ENCODE measurements at places on chromosomes 13 and 19. TPM values are rescaled to one million over a fixed set of nuclear protein-coding genes. Genes with fewer than 3 reads are reported as not detected.

DNA sequence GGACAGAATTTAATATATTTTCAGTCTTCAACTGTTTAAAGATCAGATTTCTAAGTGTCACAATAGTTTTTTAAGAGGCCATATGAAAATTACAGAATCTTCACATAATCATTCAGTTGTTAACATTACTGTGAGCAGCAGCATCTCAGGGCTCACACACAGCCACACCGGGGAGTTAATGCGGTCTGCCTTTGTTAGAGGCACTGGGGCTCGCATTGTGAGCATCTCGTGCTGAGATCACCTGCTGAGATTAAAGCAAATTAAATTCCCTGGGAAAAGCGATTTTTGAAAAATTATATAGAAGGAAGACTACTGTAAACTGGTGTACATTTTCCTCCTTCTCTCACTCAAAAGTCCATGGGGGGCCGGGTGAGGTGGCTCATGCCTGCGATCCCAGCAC lies 16.6 kb downstream of the GPR12 start:
- DNase-seq, result no peak

DNA sequence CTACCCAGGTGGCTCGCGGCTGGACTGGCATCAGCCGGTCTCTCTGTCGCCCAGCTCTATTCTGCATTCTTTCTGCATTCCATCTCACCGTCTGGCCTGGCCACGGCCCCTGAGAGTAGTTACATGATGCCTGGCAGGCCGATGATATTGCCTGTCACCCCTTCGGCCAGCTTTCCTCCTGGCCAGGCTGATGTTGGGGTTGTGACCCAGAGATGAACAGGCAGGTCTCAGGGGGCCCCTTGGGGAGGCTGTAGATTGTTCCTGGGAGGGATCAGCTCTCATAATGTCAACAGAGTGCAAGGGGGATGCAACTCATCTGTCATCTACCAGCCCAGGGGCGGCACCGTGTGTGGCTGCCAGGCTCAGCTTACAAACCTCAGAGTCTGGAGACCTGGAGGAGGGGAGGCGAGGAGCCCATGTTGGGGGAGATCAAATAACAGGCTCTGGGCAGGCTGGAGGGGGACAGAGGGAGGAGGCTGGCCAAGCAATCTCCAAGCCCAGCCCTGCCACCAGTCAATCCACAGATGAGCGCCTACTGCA lies 13.6 kb upstream of the FBXO17 start:
- no peak for DNase-seq

- no peak for DNase-seq
Observed at GRCh38 chr19:2579678-2580280, 103.9 kb downstream of the GADD45B start.

DNA sequence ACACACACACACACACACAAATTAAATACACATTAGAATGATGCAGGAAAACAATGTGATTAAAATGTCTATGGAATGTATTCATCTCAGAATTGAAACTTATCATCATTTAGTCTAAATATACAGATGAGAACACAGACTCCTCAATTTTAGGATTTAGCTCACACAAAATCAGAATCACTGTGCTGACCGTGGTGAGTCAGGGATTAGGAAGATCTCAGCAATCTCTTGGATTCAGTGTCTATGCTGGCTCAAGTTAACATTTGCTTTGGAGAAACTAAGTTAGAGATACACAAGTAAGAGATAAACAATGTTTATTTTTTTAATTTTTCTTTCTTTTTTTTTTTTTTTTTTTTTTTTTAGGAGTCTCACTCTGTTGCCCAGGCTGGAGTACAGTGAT lies 323.6 kb downstream of the KLF12 start:
- no peak for DNase-seq

DNA sequence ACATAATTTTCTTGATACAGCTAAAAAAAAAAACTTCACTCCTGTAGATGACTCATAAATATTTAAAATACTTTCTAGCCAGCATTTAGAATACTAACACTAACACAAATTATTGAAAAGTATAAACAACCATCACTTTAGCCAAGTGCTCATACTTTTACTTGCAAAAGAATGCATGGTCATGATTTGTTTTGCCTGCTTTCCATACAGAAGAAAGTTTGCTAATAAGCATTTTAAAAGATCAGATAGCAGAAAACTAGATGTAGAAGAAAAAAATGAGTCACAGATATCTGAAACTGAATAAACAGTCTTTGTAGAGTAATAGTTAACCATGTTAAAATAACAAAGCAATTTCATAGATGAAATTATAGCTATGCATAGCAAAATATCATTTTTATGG lies 2280.4 kb upstream of the PCDH20 start:
- DNase-seq, result no peak

- DNase-seq, result no peak
Observed at GRCh38 chr13:98267080-98267912, 90.2 kb upstream of the RNF113B start.

DNA sequence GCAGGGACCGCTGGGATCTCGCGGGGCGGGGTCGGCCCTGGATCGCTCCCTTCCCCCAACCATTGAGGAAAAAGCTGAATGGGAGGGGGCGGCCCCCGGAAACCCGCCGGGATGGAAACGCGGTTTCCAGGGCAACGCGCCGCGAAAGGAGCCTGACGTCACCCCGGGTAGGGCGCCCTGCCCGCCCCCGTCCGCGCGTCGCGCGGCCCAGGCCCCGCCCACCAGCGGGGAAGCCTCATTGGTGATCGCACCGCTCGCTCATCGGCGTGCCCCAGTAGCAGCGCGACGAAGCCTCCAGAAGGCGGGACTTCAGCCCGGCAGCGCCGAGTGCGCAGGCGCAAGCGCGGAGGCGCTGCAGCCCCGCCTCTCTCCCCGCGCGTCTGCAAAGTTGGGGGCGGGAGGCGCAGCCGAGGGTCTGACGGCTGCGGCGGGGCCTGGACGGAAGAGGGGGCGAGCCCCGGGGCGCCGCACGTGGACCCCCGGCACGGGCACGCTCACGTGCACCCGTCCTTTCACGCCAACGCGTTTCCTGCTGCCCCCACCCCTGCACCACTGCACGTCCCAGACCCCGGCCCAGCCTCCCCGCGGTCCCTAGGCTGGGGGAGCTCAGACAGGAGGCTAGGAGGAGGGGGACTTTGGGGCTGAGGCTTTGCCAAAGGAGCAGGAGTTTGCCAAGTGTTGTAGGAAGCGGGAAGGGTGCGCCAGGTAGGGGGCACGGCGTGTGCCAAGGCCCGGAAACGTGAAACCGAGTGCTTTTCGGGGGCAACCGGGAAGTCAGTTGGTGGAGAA lies 8.2 kb upstream of the CIRBP start:
- DNase-seq, result peak; percentile 94

The ACER1 gene
- 2.6 TPM for total RNA-seq

The CGB2 gene
- total RNA-seq, result not detected

DNA sequence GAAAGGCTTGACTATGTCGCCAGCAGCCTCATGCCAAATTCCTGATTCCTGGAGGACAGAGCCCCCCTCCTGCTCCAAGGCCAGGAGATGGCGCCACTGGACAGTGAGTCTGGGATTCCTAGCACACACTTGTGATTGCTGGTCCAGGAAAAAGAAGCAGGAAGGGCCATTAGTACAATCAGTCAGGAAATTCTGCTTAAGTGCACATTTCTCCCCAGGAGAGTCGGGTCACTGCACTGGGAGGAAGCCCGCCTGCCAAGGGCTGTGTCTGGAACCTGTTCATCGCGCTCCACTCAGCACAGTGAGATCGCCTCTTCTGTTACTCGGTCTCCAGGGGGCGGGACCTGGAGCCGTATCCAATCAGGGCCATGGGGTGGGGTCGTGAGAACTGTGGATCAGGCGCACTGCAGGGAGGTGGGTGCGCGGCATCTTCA lies 65.1 kb downstream of the ZNF823 start:
- DNase-seq, result no peak

The PTPRH gene
- not detected for total RNA-seq

DNA sequence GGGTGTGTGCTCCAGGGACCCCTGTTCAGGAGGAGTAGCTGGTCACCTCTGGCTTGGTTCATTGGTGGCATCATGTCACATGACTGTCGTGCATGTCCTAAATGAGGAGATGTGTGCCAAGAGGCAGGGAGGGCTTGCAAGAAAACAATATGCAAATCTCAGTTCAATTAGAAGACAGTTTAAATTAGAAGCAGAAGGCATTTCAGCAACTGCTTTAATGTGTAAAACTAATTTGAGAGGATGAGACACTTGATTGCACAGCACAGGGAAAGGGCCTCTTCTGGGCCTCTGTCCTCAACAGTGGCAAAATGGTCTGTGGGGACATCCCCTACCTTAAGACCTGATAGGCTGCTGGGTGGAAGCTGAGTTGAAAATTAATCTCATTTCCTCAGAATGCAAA lies 54.6 kb downstream of the SPATA13 start:
- DNase-seq, result no peak

DNA sequence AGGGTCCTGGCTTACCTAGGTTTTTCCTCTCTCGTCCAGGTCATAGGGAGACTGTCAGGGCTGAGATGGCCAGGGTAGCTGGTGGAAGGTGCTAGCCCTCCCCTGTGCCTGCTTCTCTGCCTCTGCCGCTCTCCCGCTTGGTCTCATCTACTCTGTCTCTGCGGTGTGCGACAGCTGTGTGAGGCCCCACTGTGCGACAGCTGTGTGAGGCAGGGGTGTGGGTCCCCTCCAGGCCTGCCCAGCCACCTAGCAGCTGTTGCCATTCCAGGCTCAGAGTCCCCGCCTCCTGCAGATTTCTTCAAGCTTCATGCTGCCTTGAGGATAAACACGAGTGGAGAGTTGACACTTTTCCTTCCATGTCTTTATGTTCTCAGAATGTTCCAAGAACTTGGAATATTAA lies 53.0 kb downstream of the ARHGEF7 start:
- no peak for DNase-seq

The MBD3L2B gene
- total RNA-seq, result not detected

DNA sequence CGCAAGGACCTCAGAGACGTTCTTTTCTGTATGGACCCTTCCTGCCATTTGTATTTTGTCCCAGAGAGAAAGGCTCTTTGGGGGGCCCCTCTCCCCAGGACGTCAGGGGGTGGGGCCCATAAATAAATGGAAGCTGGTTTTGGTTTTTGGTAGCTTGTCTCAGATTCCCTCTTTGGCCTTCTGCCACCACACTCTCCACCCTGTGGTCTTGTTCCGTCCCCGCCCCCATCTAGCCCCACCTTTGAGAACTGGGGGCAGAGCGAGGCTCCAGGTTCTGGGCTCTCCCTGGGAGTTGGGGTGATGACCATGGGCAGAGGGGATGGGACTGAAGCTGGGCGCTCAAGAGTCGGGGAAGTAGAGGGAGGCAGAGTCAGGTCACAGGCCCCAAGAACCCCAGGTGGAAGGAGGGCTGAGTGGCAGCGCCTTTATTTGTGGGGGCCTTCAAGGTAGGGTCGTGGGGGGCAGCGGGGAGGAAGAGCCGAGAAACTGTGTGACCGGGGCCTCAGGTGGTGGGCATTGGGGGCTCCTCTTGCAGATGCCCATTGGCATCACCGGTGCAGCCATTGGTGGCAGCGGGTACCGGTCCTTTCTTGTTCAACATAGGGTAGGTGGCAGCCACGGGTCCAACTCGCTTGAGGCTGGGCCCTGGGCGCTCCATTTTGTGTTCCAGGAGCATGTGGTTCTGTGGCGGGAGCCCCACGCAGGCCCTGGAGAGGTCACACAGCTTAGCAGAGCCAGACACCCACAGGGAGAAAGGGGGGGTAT lies 3.3 kb downstream of the ISYNA1 start:
- DNase-seq, result peak; percentile 30

DNA sequence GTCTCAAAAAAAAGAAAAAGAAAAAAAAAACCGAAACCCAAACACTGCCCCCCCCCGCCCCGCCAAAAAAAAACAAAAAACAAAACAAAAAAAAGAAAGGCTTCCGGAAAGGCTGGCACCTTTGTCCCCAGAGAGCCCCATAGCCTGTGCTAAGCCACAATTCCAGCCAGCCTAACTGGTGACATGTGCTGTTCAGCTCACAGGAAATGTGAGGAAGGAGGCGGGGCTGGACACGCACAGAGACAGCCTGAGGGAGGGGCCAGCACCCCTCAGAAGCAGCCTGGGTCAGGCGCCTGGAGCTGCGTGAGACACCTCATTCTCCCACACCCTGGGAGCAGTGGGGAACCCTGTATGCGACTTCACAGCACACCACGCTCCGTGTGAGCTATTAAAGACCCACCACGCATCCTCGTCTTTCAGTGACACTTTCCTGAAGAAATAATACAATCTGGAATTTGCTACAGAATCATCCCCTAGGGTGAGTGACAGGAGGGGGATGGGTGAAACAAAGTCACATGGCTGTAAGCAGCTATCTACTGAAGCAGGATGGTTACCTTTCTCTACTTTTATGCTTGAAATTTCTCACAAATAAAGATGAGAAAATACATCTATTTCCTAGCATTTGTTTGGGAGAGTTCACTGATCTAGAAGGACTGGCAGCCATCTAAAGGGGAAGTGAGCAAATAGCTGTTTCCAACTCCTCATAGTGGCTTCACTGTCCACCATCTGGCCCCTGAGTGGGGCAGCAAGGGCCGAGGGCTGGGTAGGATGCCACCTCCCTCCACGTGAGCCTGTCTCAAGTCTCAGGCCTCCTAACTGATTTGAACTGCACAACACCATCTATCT lies 12.3 kb upstream of the SLC35E1 start:
- DNase-seq, result peak; percentile 81

DNA sequence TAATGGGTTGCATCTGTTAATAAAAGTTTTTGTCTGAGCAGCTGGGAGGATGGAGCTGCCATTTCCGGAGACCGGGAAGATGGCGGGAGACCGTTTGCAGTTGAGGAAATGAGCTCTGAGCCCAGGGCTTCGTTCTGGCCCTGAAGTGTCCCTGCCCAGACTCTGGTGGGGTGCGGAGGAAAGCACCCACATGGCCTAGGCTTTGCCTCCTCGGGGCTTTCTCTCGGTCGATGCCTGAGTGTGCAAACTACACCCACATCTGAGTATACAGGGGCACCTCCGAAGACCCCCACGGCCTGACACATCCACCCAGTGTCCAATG lies 15.6 kb upstream of the NANOS3 start:
- no peak for DNase-seq

GRCh38 chr19:39867133-39867532 lies 21.0 kb upstream of the FBL start:
- no peak for DNase-seq

DNA sequence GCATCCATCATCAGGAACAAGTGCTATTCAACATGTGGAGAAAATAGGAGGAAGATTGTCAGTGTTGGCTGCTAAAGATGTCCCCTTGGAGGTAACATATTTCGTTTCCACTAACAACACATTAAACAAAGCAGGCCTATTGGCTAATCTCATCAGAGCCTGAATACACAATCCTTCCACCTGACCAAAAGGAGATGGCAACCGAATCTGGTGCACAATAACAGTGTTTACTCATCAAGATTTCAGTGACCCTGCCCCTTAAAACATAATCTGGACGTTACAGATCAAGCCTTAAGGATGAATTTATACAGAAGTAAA lies 582.5 kb downstream of the EFNB2 start:
- DNase-seq, result no peak
